Activated gamma-delta T cell (primary cell): ENCODE measurements at places on chromosomes 3 and 15.
A peak's percentile ranks its signal among the peaks of the same experiment; 100 is the strongest.

DNA sequence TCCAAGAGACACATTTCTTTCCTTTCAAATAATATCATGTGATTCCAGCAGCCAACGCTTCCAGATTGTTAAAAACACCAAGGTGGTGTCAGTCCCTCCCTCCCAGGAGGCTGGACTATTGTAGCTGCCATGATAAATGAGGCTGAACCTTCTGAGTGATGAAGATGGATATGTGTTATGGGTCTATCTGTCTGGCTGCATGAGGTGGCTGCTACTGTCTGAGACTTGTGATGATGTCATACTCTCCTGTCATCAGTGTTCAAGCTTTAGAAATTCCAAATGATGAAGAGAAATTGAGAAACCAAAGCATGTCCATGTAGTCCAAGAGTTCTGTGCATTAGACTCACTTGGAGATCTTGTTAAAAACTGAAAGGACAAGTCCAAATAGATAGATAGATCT lies 683.0 kb downstream of the NTRK3 start:
- DNase-seq: no peak

GRCh38 chr15:41116116-41116961 lies at the start of gene INO80:
INO80 (minus strand) TSS chr15:41116280; CDS start chr15:41096310, 19,970 bp downstream.
- DNase-seq: peak; percentile 79

- DNase-seq: no peak
Measured at GRCh38 chr15:98771541-98771940, 123.2 kb downstream of the IGF1R start.

GRCh38 chr15:28124841-28125240 lies 25.7 kb upstream of the OCA2 start:
- DNase-seq: no peak

DNA sequence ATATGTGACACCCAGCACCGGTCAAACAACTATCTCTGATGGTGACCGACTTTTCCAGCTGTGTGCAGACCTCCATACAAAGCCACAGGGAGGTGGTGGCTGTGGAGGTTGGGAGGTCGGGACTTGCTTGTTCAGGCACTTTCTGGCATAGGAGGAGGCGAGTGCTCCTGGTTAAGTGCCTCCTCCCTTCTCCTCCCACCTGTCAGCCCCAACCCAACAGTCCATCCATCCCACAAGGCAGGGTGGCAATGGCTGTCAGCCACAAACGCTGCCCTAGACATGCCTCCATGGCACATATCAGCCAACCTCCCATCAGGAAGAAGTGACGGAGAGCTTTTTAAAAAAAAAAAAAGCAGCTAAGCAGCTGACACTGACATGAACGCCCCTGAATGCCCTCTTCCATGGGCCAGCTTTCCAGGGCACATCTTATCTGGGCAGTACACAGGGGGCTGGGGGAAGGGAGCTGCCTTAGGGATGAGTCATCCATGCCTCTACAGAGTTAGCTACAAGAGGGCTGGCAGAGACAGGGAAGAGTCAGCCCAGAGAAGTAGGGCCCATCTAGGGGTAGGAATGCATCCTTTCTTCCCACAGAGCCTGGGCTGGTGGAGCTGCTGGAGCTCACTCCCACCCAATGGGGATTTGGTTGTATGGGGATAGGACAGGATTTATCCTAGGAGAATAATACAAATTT lies 41.2 kb downstream of the CCDC12 start:
- no peak for DNase-seq

DNA sequence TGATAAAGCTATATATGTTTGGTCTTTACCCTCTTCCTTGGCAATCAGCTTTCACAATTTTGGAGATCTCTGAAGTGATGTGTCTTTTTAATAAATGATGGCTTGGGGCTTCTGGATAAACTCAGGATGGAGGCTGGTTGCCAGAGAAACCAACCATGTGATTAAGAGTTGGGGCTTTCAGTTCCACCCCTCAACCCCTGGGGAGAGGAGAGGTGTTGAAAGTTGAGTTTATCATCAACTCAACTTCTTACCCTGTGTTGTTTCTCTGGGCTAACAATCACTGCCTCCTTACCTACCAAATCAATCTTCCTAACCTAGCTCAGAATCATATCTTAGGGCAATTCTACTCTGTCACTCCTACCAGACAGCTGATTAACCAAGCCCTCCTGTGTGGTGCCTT lies 735.8 kb downstream of the ZPLD1 start:
- DNase-seq: no peak

DNA sequence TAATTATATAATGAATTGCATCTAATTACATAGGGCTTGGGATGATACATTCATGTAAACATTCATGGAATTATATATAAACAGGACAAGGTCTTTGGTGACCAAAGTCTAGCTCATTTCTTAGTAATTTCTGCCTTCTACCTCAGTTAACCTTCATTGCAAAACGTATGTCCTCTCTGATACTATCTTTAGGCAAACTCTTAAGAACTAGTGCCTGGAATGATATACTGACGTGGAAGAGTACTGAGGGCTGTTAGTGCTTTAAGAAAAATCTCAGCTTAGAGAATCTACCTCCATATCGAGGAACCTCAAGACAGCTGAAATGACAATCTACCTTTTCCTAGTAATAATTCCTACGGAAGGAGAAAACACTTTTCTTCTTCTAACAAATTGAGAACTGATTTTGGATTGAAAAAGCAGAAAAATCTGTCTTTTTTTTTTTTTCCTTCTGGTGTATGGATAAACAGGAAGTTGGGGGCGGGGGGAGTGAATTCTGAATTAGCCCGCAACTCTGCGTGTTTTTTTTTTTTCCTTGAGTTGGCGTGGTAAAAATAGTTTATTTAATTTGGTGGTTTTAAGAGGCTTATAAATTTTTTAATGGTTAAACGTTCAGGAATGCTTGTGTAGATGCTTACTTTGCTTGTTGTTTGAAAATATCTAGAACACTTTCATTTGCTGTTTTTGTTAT lies 43.2 kb downstream of the RARB start:
- no peak for DNase-seq

DNA sequence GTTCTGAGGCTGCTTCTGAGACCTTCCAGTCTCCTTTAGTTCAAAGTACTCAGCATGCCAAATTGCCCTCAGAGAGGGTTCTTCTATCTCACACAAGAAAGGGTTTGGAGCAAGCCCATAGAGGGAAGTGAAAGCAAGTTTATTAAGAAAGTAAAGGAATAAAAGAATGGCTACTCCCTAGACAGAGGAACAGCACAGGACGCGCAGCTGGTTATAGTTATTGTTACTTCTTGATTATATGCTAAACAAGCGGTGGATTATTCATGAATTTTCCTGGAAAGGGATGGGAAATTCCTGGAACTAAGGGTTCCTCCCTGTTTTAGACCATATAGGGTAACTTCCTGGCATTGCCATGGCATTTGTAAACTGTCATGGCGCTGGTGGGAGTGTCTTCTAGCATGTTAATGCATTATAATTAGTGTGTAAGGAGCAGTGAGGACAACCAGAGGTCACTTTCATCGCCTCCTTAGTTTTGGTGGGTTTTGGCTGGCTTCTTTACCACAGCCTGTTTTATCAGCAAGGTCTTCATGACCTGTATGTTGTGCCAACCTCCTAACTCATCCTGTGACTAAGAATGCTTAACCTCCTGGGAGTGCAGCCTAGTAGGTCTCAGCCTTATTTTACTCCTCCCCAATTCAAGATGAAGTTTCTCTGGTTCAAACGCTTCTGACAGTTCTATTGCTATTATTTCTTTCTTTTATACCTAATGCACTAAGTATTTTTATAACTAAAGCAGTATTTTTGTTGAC lies 26.3 kb downstream of the SCN11A start:
- no peak for DNase-seq
